Hematopoietic multipotent progenitor cell treated with erythropoietin and hydrocortisone succinate and interleukin-3 and kit ligand, for 6 days (in vitro differentiated cells): ENCODE measurements at places on chromosomes 1 and 21.

DNA sequence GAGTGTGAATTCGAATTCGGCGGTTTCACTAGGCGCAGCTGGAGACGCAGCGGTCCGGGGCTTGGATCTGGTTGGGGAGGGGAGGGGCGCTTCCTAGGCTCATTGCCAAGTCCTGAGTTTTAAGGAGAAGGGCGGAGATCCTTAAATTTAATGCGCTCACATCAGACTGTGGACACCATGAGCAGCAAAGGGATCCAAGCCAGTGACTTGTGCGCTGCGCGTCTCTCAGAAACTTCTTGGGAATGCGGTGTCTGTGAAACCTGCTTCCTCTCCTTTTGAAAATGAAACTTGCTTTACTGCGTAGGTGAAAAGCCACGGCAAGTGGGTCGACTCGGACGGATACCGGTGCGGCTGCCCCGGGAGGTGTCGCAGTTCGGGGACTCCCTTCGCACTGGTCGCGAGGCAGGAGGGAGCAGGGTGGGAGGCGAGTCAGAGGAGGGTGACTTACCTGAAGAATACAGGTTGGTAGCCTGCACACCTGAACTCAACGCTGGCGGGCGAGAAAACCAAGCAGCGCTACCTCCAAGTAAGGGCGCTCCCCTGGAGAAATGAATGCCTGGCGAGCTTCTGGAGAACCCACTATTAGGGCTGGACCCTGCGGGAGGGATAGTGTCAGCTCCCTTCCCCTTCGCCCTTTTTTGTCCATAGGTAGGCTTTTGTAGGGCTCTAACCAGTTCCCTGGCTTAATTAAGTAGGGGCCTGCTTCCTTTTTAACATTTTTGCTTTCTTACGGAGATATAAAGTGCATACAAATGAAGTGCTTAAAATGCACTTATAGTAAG is 992 bp downstream of the TENT5C start:
- peak; percentile 83 for DNase-seq

- peak; percentile 66 for DNase-seq
Observed at GRCh38 chr1:236870721-236871120, 75.6 kb downstream of the MTR start.

- DNase-seq = no peak
Observed at GRCh38 chr1:25817840-25818501, 1.8 kb upstream of the MTFR1L start.

- DNase-seq = no peak
Observed at GRCh38 chr1:39800471-39800835, 11.8 kb upstream of the BMP8B start.

- no peak for DNase-seq
Observed at GRCh38 chr1:39501666-39502065, 10.2 kb downstream of the BMP8A start.

- DNase-seq = no peak
Observed at GRCh38 chr1:3234281-3234680, 165.3 kb downstream of the PRDM16 start.

- no peak for DNase-seq
Observed at GRCh38 chr1:233261206-233261605, 34.3 kb downstream of the PCNX2 start.

DNA sequence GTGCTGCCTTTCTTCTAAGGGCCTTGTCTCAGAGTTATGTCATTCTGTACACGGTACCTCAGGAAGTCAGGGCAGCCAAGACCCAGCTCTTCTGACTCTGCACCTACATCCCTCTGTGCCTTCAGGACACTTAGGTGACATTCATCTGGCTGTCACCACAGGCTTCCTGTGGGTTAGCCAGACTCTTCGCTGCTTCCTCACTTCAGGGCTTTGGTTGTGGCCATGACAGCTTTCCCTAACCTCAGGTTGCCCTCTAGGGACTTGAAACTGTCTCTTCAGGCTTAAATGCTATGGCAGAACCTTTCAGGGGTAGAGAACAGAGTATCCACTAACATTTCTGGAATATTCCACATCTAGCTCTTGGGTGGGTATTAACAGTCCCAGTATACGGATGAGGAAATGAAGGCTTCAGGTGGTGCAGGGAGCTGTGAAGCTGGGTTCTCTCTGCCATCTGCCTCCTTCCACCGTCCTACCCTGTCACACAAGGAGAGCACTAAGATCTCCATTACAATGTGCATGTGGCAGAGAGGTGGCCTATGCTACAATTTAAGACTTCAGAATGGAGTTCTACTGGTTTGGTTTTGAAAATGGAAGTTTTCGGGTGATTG is 9.9 kb downstream of the TSSK3 start:
- DNase-seq = peak; percentile 54

DNA sequence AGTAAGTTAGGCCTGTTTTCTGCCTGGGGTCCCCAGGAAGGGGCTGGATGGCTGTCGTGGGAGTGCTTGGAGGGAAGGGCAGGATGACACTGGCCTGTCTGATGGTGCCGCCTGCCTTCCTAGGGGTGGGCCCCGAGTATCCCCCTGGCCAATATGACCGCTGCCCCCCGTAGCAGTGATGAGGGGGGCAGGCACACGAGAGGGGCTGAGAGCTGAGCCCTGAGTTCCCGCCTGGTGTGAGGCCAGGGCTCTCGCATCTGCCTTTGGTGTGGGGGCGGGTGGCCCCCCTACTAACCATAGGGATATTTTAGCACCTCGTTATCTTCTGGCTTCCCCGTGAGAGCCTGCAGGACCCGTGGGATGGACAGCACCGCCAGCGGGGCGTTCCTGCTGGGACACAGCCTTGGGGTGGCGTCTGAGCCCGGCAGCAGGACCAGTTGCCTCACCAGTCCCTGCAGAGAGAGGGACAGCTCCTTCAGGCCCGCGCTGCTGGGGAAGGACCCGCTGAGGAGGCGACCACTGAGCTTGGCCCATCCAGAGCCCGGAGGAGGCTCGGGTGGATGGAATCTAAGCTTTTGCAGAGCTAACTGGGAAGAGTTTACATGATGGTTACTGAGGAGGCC is 10.4 kb downstream of the KRTAP10-1 start:
- no peak for DNase-seq

DNA sequence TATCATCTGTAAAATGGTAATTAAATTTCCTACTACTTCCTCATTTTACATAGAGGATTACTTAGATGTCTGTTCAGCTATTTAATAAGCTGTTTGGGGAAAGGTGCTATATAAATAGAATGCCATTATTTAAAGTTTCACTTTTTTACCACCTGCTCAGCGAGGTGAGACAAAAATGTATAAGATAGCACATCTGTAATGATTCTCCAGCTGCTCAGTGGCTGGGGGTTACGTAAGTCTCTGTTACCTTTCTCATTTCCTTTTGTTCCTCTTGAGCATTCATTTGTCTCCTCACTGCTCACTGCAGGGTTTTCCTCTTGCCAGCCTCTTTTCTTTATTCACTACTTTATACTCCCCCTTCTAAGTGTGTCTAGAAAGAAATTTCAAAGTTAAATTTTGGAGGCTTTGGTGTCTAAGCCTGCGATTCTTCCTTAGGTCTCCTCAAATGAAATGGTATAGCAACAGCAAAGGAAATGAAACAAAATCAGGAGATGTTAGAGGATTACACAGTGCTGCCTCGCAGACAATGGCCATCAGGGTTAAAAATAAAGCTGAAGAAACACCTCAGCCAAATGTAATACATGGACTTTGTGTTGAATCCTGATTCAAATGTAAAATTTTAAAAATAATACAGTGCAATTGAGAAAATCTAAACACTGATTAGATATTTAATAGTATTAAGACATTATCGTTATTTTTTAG is 6.8 kb downstream of the RGS8 start:
- no peak for DNase-seq

DNA sequence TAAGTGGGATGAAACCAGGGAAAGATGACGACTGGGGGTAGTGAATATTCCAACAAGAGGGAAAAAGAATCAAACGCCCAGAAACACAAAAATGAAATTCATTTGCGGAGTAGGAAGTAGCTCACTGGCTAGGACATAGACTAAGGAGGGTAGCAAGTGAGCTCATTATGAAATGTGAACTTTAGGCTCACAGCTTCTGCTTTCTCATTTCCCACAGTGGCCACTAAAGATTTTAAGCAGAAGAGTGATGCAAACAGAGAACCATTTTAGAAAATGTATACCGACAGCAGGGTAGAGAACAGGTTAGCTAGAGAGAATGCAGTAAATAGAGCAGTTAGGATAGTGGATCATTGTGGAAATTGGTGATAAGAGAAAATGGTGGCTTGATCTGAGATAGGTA is 3.5 kb downstream of the CD48 start:
- peak; percentile 63 for DNase-seq

- peak; percentile 77 for DNase-seq
Observed at GRCh38 chr1:91596474-91596873, 95.8 kb downstream of the CDC7 start.

GRCh38 chr21:41139275-41139674 is 28.7 kb upstream of the BACE2 start:
- DNase-seq = no peak

DNA sequence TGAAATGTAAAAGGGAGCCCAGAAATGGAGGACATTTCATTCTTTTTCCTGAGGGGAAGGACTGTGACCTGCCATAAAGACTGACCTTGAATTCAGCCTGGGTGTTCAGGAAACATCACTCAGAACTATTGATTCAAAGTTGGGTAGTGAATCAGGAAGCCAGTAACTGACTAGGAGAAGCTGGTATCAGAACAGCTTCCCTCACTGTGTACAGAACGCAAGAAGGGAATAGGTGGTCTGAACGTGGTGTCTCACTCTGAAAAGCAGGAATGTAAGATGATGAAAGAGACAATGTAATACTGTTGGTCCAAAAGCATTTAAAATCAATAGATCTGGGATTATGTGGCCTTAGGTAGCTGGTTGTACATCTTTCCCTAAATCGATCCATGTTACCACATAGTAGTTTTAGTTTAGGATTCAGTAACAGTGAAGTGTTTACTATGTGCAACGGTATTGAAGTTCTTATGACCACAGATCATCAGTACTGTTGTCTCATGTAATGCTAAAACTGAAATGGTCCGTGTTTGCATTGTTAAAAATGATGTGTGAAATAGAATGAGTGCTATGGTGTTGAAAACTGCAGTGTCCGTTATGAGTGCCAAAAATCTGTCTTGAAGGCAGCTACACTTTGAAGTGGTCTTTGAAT is 2.9 kb downstream of the RGS2 start:
- no peak for DNase-seq
